Hematopoietic multipotent progenitor cell treated with erythropoietin and hydrocortisone succinate and interleukin-3 and kit ligand, for 4 days (in vitro differentiated cells): ENCODE measurements at places on chromosomes 5 and 9.

GRCh38 chr9:5819174-5819573, 13.7 kb downstream of the ERMP1 start:
- DNase-seq: peak; percentile 53

GRCh38 chr5:166795756-166796155, 1495.7 kb upstream of the WWC1 start:
- DNase-seq: no peak

DNA sequence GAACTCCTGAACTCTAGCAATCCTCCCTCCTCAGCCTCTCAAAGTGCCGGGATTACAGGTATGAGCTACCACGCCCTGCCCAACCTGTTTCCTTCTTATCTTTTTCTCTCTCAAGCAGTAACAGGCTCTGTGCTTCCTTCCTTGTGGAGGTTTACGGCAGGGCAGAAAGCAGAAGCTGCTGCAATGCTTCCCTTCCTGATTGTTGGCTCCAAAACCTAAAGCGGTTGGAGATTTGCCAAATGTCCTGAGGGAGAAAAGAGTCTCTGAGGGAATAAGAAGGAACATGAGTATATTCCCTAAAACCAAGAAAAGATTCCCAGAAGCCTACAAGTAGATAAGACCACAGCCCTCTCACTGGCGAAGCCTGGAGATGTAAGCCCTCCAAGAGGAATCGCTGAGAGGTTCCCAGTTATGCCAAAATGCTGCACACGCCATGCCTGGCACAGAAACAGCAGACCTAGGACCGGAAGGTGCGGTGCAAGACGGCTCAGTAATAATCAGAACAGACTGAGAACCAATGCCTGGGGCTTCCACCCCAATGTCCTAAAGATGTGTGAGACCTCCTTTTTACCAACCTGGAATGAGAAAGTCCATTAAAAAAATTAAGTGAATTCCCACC, 73.2 kb downstream of the APTX start:
- peak; percentile 20 for DNase-seq

DNA sequence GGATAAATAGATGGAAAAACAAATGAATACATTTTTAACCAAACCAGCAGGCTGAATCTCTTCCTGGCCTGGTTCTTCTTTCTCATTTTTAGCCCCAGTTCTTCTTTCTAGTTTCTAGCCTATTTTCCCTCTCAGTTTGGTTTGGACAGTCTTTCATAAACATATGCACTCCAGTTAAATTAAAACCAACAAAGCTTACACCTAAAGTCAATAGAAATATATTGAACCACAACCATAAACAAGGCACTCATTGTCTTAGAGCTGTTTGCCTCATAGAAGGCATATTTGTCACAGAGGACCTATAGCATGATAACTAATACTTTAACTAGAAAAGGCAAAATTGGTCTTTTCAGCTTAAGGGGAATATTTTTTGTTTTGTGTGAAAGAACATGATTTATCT, 638.3 kb downstream of the NR2F1-AS1 start:
- no peak for DNase-seq

GRCh38 chr5:95934207-95934804, 27.3 kb downstream of the ELL2 start:
- DNase-seq: peak; percentile 87

DNA sequence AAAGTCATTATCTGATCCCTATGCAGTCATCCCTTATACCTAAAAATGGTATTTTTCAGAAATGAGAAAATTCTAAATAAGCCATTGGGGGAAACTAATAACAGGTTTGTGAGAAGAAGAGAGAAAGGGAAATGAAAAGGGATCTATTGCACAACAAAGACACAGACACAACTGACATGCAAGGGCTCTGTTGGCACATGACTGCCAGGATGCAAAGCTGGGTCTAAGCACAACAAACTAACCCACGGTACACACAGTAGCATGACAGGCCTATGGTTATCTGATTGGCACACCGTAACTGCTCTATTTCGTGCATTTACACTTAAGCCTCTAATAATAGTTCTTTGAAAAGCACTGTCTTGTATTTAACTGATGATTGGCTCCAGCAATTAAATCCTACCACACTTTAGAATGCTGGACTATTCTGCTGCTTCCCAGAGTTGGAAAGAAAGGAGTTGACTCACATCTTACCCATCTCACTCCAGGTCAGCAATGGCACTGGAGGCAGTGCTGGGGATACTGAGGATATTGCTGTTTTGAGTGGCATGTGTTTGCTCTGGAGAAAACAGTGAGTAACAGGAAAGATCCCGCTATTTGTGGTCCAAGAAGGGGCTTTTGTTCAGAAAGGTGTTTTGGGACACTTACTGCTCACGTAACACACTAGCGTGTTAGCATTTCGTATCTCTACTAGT, 328.3 kb downstream of the GLIS3 start:
- peak; percentile 44 for DNase-seq

GRCh38 chr9:111890334-111890733, 6.3 kb upstream of the UGCG start:
- no peak for DNase-seq

GRCh38 chr5:101362067-101362466, 459.0 kb upstream of the ST8SIA4 start:
- DNase-seq: peak; percentile 1

DNA sequence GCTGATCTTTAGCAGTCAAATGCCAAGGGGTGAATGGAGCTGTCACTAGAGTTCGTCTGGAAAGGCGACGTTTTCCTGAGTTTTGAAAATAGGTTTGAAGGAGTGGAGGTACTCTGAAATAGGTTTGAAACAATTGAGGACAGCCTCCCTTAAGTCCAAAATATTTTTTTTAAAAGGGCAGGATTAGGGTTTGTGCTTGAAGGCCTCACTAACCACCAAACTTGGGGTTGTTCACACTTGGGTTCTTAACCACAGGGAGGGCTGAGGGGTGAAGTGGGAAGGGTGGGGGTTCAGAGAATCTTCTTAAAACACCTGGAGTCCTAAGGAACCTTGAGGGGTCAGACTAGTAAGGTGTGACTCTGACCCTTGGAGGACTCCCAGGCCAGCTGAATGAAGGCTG, 3.5 kb upstream of the PCDH12 start:
- DNase-seq: no peak

DNA sequence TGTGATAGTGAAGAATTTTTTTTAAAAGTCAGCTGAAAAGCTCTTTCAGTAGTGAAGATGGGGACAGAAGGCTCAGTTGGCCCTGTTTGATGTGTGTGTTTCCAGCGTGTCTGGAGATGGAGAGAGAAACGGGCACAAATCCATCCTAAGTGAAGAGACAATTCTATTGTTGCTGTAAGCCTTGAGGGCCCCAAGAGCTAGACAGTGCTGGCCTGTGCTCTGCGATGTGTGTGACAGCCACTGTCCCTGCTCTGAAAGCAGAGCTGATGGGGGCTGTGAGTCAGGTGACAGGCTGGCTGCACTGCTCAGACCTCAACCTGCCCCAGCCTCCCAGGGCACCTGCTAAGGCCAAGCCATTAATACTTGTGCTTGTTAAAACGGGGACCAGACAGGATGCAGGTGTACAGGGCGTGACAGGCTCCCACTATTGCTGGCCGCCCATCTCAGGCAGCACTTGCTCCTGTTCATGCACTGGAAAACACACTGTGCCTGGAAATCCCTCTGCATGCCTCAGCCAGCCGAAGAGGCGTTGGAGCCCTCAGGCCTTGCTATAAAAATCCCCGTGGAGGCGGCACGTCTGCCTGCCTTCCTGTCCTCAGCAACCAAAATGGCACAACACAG, 44.6 kb upstream of the SEMA4D start:
- no peak for DNase-seq

DNA sequence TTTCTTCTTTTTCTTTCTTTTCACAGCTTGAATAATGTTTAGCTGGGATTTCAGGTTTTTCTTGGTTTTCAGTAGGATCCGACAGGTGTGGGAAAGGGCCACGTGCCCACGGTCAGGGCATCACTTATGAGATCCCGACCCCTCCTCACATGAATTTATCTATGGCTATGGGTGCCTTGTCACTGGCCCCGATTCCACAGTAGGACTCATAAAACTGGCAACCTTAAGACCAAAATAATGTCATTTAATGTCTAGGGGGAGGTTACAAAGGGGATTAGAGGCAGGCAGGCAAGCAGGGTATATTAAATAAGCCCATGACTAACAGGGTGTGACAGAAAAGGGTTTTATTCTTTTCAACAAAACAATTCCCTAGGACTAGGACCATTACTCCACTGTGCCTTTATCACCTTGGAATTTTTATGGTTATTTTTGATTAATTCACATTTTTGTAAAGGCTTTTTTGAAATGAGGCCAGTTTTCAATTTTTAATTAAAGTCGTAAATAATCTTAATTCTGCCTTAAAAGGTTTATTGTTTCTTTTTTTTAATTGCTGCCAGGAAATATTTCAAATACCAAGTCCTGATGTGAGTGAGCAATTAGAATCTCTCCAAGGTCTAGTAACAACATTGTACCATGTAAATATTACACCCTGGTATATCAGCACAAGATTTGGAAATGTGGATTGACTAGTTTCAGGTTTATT, 370.4 kb downstream of the GLIS3 start:
- no peak for DNase-seq

DNA sequence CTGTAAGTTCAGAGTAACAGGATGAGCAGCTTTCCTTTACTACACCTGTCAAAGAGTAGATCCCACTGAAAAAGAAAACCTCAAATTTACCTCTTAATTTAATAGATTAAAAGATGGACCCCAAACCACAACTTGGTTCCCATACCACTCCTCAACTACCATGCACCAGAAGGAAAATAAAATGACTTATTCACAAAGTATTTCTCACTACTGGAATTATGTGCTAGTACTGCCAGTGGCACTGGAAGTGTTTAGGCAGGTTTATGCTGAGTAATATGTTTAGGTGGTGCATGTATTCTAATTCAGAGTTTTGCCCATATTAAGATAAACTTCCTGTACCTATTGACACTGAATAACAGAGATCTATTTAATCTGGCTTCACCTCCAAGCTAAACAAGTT, 6.6 kb downstream of the PLK2 start:
- DNase-seq: no peak

DNA sequence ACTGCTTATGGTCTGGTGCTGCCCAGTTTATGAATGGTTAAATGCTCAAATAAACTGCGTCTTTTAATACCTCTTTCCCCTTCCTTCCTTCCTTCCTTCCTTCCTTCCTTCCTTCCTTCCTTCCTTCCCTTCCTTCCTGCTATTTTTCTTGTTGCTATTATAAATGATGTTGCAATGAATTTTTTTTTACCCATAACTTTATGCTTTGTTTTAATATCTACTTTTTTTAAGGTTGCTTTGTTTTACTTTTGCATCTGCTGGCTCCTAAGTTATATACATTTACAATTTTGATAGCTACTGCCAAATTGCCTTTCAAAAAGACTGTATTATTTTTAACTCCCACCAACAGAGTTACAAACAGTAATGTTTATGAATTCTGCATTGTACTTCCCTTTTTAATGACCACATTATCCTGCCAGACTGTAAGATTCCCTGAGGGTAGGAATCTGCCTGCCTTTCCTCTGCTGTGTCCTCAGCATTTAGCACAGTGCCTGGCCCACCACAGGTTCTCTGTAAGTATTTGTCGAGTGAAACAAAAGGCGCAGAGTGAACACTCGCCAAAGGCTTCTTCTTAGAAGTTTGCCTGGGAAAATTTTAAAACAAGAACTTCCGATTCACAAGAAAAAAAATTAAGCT, 36.9 kb downstream of the KIF4B start:
- peak; percentile 7 for DNase-seq

DNA sequence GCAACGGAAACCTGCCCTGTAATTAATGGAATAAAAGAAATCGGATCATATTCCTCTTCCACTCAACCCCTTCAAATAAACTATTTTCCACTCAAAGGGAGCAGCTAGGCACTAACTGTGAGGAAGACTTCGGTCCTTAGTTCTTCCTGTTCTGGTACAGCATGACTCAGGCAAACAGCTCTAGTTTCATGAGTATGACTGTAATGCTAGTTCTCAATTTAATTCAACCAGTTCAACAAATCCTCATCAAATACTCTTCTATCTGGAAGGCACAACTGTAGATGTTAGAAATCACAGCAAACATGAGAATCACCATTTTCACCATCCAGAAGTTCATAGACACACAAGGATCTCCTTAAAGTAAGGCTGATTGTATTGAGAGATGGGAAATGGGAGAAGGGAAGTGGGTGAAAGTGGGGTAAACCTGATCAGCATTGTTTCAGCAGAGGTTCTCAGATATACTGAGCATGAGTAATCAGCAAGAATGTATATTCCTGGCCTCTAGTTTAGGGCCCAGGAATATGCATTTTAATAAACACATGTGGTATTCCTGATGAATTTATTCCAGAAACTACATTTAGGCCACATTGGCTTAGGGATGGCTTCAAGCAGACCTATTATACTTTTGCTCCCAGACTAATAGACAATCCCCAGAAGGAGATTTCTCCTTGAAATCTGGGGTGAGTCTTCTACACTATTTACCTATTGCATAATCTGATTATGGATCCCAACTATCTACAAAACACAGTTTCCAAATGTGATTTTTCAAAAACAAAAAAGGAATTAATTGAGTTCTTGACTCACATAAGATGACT, 141.1 kb upstream of the SLC12A2 start:
- DNase-seq: peak; percentile 21

DNA sequence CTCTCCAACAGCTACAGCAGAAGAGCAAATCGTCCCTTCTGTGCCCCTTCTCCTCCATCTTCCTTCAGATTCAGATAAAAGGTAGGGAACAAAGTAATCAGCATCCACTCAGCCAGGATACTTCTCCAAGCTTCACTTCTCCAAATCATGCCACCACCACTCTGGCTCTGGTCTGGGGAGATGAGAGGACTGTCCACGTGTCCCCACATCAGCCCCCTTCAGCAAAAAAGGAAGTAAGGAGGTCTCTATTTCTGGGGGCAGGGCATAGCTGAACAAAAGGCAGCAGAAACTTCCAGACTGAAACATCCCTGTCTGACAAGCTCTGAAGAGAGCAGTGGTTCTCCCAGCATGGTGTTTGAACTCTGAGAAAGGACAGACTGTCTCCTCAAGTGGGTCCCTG, 116.9 kb downstream of the C5orf15 start:
- no peak for DNase-seq

DNA sequence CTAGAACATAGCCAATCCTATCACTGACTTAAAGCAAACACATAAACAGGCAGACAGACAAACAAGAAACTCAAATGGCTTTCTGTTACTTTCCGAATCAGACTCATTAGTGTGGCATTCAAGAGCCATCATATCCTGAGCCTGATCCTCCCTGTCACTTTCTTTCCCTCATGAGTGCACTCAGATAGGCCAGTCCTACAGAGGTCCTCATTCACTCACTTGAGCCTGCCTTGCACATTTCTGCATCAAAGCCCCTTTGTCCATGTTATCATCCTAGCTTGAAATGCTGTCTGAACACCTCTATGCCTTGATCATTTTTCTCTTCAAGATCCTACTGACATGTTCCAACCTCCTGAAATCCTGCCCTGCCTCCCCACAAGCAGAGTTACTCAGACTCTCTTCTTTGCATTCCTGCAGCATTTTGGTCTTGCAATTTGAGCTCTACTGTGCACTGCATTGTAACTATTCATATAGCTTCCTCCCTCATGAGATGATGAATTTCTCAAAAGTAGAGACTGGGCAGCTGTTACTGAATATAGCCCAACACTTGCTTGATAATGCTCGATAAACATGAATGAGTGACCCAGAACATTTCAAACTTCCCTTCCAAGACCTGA, 126.9 kb downstream of the PALM2AKAP2 start:
- DNase-seq: no peak

- peak; percentile 82 for DNase-seq
Observed at GRCh38 chr5:160493806-160494338, 72.2 kb downstream of the PTTG1 start.

GRCh38 chr5:102823441-102823874, 68.4 kb downstream of the PAM start:
- no peak for DNase-seq

- no peak for DNase-seq
Observed at GRCh38 chr9:4180907-4181605, 118.8 kb downstream of the GLIS3 start.

GRCh38 chr9:97673922-97674321, 23.2 kb downstream of the XPA start:
- no peak for DNase-seq
